ENCODE measurements at places on chromosomes 6 and 20.

DNA sequence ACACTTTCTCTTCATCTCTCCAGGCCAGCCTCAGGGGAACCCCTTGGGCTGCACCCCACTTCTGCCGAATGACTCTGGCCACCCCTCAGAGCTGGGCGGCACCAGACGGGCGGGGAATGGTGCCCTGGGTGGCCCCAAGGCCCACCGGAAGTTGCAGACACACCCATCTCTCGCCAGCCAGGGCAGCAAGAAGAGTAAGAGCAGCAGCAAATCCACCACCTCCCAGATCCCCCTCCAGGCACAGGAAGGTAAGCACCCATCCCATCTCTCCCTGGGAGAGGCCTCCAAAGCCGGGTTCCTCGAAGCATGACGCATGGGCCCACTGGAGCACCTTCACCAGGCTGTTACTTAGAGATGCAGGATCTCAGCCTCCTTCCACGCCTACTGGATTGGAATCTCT lies 11.3 kb downstream of the MDFI start:
- DNase-seq: no peak

DNA sequence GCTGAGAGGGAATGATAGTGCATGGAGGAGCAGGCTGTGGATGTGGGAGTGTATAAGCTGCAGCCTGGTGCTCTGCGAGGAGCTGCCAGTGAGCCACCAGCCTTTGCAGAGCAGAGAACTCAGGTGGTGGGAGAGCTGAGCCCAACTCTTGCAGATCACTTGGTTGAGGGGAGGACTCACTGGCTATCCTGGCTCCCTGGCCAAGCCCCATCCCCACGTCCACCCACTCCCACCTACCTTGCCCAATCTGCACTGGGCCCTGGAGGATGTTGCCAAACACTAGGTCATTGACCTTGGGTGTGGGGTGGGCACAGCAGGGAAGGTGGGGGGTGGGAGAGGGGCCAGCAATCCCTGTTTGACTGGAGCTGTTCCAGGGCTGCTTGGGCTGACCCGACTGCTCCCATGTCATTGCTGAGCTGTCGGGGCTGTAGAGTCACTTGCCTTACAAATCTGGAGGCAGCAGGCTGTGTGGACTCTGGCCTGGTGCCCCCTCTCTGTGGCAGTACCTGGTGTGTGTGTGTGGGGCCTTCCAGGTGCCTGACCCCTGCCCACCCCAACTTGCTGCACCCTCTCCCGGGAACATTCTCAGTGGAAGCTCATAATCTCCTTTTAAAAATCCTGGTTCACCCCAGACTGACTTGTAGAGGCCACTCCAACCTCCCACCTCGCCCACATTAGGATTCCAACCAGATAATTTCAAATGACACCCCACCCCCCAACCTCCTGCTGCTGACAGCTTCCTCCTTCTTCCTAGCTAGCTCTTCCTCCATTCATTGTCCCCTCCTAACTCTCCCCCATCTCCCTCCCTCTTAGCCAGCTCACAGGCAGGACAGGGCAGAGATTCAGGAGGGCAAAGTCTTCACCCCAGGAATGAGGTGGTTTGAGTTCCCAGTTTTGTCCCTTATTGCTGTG lies 162.3 kb downstream of the MRPL14 start:
- no peak for DNase-seq

GRCh38 chr6:100801036-100801435 lies 80.1 kb downstream of the ASCC3 start:
- no peak for DNase-seq

- no peak for DNase-seq
Observed at GRCh38 chr6:39076623-39077535, 28.3 kb downstream of the GLP1R start.

DNA sequence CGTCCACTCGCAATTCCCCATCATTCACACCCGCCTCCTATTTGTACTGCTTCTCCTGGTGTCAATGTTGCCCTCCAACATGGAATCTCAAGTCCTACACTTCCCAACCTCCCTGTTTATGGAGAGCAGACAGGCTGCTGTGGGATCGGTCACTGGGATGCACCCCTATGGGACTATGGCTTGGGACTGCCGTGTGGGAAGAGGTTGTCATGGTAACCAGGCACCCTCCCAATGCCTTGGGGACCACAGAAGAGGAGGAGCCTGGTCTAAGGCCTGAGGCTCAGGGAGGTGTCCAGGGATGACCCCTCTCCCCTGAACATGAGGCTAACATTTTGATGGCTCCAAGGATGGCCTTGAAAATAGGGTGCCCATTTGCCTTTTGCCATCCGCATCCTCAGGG lies 116.6 kb upstream of the CST7 start:
- no peak for DNase-seq

- DNase-seq: peak; percentile 55
Observed at GRCh38 chr20:49608752-49609670, 41.1 kb upstream of the PTGIS start.

DNA sequence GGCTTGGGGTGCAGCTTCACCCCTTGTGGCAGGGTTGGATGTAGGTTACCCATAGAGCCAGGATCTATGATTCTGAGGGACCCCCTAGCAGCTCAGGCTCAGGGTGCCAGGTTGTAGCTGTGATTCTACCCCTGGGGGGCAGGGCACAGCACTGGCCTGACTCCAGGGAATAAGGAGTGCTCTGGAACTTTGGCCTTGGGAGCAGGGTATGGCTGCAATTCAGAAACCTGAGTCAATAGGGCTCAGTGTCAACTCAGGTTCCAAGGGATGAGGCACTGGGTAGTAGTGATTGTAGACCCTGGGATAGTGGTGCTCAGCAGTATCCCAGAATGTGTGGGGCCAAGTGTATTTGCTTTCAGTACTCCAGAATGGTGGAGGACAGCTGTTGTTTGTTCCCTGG lies 8.6 kb downstream of the FHL5 start:
- DNase-seq: no peak

DNA sequence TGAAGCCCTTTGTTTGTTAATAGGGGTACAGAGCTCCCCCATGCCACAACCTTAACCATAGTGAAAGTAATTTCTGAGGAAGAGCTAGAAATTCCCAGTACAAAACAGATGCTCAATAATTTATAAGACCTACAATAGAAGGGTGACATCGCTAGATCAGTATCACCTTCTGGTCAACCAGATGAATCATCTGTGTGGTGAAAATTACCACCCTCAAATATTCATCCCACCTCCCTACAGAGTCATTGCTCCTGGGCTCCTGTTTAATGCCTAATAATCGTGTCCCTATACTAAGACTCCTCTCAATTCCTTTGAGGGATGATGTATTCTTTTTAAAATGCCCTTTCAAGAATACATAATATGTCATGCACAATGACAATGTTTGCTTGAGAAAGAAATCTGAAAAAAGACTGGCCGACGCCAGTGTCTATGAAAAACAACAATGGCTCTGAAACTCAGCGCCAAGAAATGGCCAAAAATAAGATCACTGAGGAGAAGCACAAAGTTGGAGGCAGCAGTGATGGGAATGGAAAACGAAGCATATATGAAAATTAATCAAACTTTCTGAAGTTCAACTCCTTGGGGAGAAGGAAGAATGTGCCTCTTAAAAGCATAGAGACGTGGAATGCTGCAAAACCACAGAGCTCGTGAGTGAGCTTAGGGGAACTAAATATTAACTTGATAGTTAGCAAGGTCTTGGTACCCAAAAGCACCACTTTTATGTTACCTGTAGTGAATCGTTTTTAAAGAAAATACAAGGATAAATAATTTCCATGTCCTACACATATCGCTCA lies 11.0 kb upstream of the ADGRF5 start:
- DNase-seq: no peak

- no peak for DNase-seq
Observed at GRCh38 chr20:10519361-10520046, 84.4 kb downstream of the SLX4IP start.

- DNase-seq: no peak
Observed at GRCh38 chr20:48652961-48653705, 174.7 kb downstream of the PREX1 start.
